Immature natural killer cell (primary cell): ENCODE measurements at places on chromosomes 7 and 10. TPM values are rescaled to one million over a fixed set of nuclear protein-coding genes. Genes with fewer than 3 reads are reported as not detected.

GRCh38 chr10:87864496-87865059 lies 1.2 kb downstream of the PTEN start:
- DNase-seq = peak; percentile 37
- peaks cover 29% of the 10 kb centered on the region for H3K27me3 ChIP-seq
- H3K4me1 ChIP-seq = peaks cover 66% of the 10 kb centered on the region
- no peaks in the 10 kb centered on the region for H3K36me3 ChIP-seq

DNA sequence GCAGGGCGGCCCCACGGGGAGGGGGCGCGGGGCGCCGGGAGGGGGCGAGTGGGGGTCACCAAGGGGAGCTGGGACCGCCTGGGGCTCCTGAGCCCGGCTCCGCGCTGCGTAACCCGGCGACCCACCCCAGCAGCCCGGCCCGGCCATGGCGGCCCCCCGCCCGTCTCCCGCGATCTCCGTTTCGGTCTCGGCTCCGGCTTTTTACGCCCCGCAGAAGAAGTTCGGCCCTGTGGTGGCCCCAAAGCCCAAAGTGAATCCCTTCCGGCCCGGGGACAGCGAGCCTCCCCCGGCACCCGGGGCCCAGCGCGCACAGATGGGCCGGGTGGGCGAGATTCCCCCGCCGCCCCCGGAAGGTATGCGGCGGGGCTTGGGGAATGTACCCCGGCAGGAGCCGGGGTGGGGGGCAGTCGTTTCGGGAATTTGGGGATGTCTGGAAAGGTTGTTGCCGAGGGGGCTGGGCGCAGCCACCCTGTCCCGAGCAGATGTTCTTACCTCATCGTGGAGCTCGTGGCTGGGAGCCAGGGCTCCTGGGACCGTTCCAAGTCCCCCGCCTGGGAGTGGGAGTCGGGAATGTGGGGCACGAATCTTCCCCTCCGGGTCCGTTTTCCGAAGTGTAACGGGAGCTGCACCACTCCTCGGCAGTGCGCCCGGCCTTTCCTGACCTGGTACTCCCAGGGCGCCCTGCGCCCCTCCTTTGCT lies 431 bp downstream of the ZYX start:
- peaks cover 34% of the 10 kb centered on the region for H3K4me1 ChIP-seq
- H3K36me3 ChIP-seq = no peaks in the 10 kb centered on the region
- DNase-seq = no peak
- H3K27ac ChIP-seq = peak overlapping the region; percentile 36

DNA sequence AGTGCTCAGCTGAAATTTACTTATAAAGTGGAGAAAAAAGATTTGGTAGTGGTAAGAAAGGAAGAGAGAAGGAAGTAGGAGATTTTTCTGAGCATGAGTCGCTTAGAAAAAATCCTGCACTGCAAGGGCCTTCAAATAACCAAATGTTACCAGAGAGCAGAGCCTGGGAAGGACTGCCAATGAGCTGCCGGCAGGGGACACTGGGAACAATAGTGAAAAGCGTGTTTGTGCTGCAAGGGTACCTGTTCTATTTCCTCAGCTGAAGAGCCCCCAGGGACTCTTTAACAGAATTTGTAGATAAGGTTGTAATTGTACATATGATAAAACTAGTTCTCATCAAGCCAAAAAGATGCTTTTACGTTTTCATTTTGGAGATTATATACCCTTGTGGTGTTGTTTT lies 696.3 kb upstream of the C7orf33 start:
- H3K36me3 ChIP-seq = no peaks in the 10 kb centered on the region
- no peaks in the 10 kb centered on the region for H3K4me1 ChIP-seq
- no peak overlapping the region for H3K27ac ChIP-seq

- H3K27ac ChIP-seq = no peak overlapping the region
- H3K4me3 ChIP-seq = no peak overlapping the region
- peaks cover 5% of the 10 kb centered on the region for H3K36me3 ChIP-seq
These were observed 20.9 kb downstream of the SLC29A3 start for GRCh38 chr10:71339796-71340589.

The CYP26C1 gene
- polyA plus RNA-seq = 1.3 TPM
